Stimulated activated CD4-positive, alpha-beta T cell treated with anti-CD3 and anti-CD28 coated beads, Interleukin-4, amount 100 ng/mL, for 1 hour (primary cell): ENCODE measurements at places on chromosomes 5 and 9.

DNA sequence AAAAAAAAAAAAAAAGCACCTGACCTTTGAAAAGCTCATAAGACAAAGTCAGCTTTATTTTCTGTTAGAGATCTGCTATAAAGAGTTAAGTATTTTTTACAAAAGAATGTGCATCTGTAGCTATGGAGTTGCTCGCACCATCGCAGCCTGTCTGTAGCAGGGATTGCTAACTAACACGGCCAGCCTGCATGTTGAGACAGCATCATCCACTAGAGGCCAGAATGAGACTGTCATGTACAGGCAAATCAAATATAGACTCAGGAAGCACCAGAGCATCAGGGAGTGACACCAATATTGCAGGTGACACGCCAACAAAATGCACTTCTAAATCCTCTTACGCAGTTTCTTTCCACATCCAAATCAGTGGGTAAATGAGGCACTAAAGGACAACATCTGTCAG lies 136.3 kb upstream of the RASEF start:
- no peak for DNase-seq

GRCh38 chr5:74717596-74717995 lies 32.6 kb downstream of the HEXB start:
- DNase-seq, result no peak

DNA sequence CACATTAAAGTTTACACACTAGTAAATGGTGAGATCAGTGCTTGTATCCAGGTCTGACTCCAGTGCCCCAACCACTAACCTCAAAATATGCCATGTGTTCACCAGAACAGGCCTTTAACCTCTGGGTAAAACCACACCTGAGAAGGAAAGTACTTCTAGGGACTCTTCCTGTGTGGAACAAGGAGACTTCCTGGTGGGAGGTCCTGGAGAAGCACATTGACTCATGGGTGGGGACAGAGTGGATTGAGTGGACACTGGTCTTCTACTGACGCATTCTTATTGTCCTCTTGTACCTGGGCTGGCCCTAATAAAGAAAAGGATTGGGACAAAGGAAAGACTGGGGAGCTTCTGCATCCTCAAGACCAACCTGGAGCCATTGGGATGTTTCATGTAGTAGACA lies 43.4 kb downstream of the ANGPTL2 start:
- DNase-seq, result no peak

GRCh38 chr9:120715389-120715924 lies 1.2 kb upstream of the MEGF9 start:
- DNase-seq, result no peak

GRCh38 chr9:136902259-136902821 lies 16.0 kb downstream of the TRAF2 start:
- peak; percentile 84 for DNase-seq

GRCh38 chr9:14301583-14302021 lies 12.3 kb downstream of the NFIB start:
- DNase-seq, result no peak

- DNase-seq, result no peak
These were observed 46.9 kb downstream of the ARL15 start for GRCh38 chr5:54263447-54263846.

DNA sequence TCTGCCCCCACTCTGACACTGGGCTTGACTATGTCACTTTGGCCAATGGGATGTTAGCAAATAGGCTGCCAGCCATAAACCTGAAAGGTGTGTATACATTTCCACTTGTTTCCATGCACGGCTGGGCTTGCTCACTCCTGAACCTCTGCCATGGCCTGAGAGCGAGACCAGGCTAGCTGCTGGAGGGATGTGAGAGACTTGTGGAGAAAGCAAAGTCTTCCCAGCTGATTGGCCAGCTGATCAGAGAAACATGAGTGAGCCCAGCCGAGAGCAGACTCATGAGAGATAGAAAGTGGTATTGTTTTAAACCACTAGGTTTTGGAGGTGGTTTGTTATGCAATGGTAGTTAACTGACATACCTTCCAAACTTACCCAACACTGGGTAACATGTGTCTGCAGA lies 13.9 kb downstream of the FAM193B start:
- no peak for DNase-seq

- DNase-seq, result no peak
These were observed 429.9 kb downstream of the CAAP1 start for GRCh38 chr9:26462751-26463150.

- no peak for DNase-seq
These were observed 23.6 kb upstream of the CCDC112 start for GRCh38 chr5:115320006-115320405.

DNA sequence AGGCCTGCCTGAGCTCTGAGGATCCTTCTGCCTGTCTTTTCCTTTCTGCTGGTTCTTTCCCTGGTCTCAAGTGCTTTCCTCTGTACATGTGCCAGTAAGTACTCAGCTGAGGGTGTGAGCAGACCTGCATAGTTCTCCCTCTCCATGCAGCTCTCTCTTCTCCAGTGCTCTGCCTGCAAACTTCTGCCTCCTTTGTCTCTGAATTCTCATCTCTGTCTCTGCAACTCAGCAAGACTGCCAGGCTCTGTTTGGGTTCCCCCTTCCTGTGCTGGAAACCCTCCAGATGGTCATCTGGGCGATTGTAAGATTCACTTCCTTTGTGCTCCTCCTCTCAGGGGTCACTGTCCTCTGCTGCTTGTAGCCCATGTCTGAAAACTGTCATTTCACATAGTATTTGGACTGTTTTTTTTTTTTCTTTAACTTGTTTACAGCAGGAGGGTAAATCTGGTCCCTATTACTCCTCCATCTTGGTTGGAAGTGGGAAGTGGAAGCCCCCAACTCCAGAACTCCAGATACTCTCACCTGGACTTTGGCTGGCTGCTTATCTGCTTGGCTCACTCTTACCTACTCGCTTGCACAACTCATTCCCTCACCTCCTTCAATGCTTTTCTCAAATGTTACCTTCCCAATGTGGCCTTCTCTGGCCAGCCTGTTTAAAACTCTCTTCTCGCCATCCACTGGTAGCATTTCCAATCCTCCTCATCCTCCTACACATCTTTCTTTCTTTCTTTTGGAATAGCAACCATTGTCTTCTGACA lies 175.3 kb upstream of the TBC1D2 start:
- no peak for DNase-seq

DNA sequence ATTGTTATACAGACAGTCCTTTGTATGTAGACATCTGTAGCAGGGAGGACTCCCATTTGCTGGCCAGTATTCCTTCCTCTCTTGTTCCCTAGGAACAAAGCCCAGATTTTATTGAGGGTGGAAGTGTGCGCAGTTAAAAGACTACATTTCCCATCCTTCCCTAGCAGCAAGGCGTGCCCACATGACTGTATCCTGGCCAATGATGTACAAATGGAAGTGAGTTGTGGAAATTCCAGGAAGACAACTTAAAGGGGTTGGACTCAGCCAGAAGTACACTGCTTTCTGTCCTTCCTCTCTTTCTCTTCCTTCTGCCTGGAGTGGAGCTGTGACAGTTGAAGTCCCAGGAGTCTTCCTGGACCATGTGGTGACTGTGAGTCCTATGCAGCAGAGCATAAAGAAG lies 89.0 kb downstream of the HRH2 start:
- no peak for DNase-seq

DNA sequence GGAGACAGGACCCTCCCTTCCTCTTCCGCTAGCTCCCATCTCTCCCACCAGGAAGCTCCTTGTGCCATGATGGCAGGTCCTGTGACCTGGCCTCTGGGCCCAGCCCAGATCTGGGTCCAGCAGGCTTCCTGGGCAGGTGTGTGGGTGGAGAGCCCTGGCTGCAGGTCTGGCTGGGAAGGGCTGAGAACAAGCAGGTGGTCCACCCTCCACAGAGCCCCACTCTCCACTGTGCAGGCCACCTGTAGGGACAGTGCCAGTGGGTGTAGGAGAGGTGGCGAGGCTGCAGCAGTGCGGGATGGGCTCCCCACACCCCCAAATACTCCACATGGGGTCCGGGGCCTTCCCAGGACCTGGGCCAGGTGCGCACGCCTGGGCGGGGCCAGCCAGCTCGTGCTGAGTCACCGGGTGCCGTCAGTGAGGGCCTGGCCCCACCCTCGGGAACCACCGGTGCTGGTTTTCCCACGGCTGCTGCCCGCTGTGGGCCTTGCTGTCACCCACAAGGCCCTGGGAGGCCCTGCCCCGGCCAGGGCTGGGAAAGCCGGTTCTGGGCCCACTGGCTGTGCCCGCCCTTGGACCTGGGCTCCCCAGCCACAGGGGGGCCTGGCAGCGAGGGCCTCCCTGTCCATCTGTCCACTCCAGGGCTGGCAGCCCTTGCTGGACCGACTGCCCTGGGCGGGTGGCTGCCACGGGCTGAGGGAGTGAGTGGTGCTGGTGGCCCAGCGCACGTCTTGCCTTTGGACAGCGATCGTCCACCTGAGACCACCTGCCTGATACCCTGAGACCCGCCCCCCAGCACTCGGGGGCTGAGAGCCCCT lies 9.3 kb upstream of the NRARP start:
- peak; percentile 43 for DNase-seq

DNA sequence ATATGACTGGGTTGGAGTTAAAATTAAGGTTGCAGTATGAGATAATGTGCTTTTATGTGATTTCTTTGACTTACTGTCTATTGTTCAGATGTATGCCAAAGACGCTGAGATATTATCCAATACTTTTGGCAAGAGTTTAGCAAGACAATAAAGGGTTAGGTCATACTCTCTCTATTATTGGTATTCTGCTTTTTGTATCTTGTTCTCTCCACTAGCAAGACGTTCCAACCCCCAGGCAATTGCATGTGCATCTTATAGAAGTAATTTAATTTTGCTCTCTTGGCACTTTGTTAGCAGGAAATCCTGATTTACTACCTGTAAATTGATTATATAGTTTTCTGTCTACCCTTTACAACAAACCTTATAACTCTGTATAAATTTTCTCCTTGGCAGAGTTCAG lies 1093.6 kb downstream of the CDH9 start:
- no peak for DNase-seq

DNA sequence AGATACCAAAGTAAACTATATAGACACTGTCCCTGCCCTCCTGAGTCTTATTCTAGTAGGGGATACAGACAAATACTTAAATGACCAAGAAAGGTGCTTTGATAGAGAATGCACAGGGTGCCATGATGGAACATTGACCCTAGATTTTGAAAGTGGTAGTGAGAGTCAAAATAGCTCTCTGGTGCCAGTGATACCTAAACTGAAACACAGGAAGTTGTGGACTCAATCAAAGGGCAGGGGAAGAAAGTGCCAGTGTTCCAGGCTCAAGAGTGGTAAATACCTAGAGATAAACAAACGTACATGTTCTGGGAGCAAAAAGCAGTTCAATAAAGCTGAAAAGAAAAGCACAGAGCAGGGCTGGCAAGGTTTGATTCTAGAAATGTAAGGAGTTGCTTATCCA lies 267.6 kb downstream of the ISL1 start:
- no peak for DNase-seq

DNA sequence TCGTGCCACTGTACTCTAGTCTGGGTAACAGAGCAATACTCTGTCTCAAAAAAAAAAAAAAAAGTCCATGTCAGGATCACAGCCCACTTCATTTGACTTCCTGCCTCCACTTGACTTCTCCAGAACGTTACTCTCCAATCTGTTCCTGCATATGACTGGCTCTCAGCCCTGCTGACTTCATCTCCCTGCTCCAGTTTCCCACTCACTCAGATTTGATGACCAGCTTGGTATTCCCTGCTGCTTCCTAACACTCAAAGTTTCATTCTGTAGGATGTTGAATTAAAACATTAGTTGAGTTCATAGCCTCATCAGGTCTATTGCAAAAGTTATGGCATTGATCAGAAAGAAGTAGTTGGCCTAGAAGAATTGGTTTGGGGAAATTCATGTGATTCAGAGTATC lies 52.3 kb downstream of the UGCG start:
- no peak for DNase-seq

GRCh38 chr5:135545099-135545498 lies 9.3 kb upstream of the NEUROG1 start:
- no peak for DNase-seq

- DNase-seq, result no peak
These were observed 13.2 kb downstream of the LRRC14B start for GRCh38 chr5:204462-204861.

GRCh38 chr9:4489919-4490704 lies at the start of gene SLC1A1:
TSS of gene SLC1A1 (plus strand) at chr9:4490468. CDS start at chr9:4490680, 212 bp downstream.
- peak; percentile 18 for DNase-seq

DNA sequence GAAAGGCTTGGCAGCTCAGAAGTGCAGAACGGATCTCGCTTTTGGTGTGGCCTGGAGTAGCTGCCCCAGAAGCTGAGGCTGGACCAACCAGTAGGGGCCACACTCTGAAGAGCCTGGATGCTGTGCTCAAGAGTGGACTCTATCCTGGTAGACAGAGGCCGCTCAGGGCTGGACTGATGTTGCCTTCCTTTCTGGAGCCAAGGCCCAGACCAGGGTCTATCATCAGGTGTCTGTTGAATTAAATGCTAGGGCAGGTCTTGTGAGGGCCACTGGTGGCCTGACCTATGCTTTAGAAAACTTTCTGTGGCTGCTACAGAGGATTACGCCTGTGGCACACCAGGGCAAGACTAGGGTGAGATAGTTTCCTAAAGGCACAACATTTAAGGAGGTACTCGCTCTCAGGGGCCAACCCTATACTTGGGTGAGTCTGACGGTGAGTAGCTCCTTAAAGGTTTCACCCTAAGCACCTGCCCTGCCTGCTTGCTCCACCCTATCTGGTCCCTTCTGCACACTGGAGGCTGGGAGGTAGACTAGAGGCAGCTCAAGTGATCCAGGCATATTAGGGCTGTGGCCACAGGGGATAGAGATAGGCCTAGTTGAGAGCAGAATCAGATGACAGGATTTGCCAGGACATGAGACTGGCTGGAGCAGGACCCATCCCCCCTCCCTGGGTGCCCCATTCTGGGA lies 9.8 kb upstream of the IRF1 start:
- DNase-seq, result no peak

GRCh38 chr5:82820188-82820587 lies 257.0 kb downstream of the TMEM167A start:
- DNase-seq, result no peak

DNA sequence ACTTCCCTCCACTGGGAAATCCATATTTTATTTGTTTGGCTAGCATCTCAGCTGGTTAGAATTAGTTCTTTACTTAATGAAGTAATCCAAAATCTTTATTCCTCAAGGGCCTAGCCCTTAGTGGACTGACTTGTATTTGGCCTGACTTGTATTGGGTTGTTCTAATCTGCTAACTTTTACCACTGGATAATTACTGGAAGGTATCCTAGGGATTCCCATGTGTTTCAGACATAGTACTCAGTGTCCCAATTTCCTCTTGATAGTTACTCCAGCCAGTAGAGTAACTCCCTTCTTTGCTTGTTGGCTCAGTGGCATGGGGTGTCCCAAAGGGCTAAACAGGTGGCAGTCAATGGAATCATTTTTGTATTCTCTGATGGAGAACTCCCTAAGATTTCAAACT lies 156.0 kb downstream of the DCP2 start:
- no peak for DNase-seq
